ENCODE measurements at places on chromosomes 1 and 21. TPM values are rescaled to one million over a fixed set of nuclear protein-coding genes. Genes with fewer than 3 reads are reported as not detected.

Gene OR14A16
- not detected for total RNA-seq

Gene NBPF3
- 18.5 TPM for total RNA-seq

Gene GBP6
- not detected for total RNA-seq

Gene CYP4Z1
- total RNA-seq, result not detected

Gene HAPLN2
- total RNA-seq, result not detected

Gene ADGRL2
- total RNA-seq, result 43.4 TPM

Gene C1orf141
- total RNA-seq, result not detected

Gene CNR2
- not detected for total RNA-seq

Gene FAM177B
- total RNA-seq, result not detected

Gene TLCD4
- not detected for total RNA-seq

Gene MIS18A
- total RNA-seq, result 2.8 TPM

Gene LCA5L
- total RNA-seq, result 1.1 TPM

Gene C1orf226
- 0.13 TPM for total RNA-seq

Gene RGS13
- not detected for total RNA-seq

Gene LIN9
- 2.8 TPM for total RNA-seq

Gene GPX7
- total RNA-seq, result 44.7 TPM

Gene SELL
- total RNA-seq, result not detected

Gene NBPF4
- total RNA-seq, result not detected

Gene CFHR1
- not detected for total RNA-seq

Gene CSMD2
- total RNA-seq, result 10.4 TPM

Gene TCHH
- total RNA-seq, result not detected

Gene S100A7
- not detected for total RNA-seq

Gene OR2M3
- total RNA-seq, result not detected
